ENCODE measurements at places on chromosomes 2 and 18.

DNA sequence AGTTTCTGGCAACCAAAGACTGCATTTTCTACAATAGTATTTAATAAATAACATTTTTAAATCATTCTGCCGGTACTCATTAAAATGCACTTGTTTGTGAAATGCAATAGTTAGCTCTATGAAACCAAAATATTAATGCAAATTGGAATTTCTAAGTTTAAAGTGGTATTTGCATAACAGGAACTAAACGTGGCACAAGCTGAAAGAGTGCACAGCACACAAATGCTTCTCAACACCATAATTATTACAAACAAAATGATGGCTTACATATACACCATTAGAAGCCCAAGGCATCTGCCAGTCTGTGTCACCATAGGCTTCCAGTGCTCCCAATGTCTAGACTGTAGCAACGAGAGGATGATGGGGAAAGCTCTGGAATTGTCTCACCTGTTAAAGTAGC lies 280.5 kb downstream of the TCF4 start:
- no peaks in the 10 kb centered on the region for H3K36me3 ChIP-seq
- no peaks in the 10 kb centered on the region for H3K4me1 ChIP-seq
- no peak for DNase-seq
- H3K4me3 ChIP-seq = no peak overlapping the region
- no peaks in the 10 kb centered on the region for H3K27me3 ChIP-seq

DNA sequence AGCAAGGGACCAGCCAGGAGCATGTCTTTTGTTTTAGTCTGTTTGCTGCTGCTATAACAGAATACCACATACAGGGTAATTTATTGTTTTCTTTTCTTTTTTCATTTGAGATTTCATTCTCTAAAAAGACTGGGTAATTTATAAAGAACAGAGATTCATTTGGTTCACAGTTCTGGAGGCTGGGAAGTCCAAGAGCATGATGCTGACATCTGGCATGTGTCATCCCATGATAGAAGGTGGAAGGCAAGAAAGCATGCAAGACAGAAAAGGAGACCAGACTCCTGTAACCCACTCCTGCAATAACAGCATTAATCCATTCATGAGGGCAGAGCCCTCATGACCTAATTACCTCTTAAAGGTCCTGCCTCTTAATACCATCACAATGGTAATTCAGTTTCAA lies 14.8 kb downstream of the SGO2 start:
- DNase-seq = no peak
- H3K27ac ChIP-seq = no peak overlapping the region
- H3K36me3 ChIP-seq = peaks cover 68% of the 10 kb centered on the region
- H3K4me3 ChIP-seq = no peak overlapping the region

- H3K36me3 ChIP-seq = peaks cover 1% of the 10 kb centered on the region
- H3K27me3 ChIP-seq = no peaks in the 10 kb centered on the region
Measured at GRCh38 chr2:42757981-42758740, 5.8 kb downstream of the OXER1 start.

DNA sequence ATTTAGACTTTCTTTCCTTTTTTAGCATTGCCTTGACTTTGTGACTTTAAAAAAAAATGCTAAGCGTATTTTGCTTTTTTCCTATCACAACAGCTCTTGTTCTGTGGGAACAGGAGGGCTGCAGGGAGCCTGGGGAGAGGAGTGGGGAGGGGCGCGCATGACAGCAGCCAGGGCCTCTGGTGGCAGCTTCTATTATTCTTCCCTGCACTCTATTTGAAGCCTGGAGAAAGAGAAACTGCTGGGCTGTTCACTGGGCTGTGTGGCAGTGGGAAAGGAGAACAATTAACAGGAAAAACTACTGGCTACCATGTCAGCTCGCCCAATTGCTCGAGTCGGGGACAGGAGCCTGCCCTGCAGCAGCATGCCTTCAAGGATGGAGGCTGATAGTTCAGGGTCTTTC lies 119.0 kb upstream of the ZBTB14 start:
- no peak overlapping the region for H3K4me3 ChIP-seq
- peaks cover 4% of the 10 kb centered on the region for H3K27me3 ChIP-seq
- DNase-seq = no peak
- H3K27ac ChIP-seq = no peak overlapping the region

- no peak overlapping the region for H3K27ac ChIP-seq
- H3K4me1 ChIP-seq = no peaks in the 10 kb centered on the region
- no peak for DNase-seq
- no peak overlapping the region for H3K4me3 ChIP-seq
Measured at GRCh38 chr2:62577994-62578781, 72.2 kb upstream of the TMEM17 start.

DNA sequence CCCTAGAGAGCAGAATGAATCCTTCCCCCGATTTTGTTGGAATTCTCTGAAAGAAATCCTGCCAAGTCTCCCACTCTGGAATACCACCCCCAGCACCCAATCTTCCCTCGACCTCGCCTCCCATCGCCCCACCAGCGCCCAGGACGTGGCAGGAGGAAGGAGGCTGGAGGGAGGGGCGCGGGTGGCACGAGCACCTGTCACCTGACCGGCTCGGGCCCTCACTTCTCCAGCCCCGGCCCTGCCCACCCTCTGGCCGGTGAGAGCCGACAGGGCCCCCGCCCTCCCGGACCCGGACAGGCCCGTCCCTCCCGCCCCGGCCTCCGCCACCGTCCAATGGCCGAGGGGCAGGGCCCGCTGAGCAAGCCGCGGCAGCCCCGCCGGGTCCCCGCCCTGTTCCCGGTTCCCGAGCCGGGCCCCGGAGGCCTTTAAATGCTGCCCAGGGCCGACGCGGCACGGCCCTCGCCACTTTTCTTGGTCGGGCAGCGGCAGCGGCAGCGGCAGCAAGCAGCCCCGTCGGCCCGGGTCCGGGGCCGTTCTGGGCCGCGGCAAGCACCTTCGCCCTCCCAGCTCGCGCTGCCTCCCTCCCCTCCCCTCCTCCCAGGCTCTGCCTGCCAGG lies at the start of gene LGALSL:
TSS of gene LGALSL (plus strand) at position 393 of the 616 bp plus-strand sequence. CDS start 384 bp downstream, outside the sequence.
- H3K27me3 ChIP-seq = peaks cover 20% of the 10 kb centered on the region
- no peaks in the 10 kb centered on the region for H3K36me3 ChIP-seq
- peak within 1 kb of the TSS; percentile 16 for H3K27ac ChIP-seq

DNA sequence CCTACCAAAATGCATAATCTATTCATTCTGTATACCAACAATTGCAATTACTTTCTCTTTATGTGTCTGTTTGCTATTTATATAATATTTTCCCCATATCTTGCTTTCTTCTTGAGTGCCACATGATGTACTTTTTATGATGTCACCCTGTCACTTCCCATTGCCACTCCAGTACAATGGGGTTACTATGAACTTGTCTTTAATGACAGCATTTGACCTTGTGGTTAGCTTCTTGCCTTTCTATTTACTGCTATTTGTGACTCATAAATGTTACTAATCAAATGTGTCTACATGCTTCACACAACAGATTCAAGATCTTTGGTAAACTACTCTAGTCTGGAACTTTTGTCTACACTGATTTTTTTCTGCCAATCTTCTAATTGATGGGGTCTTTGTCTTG lies 486.3 kb downstream of the NR4A2 start:
- no peak for DNase-seq
- no peaks in the 10 kb centered on the region for H3K36me3 ChIP-seq
- no peaks in the 10 kb centered on the region for H3K4me1 ChIP-seq
- no peak overlapping the region for H3K27ac ChIP-seq
- no peaks in the 10 kb centered on the region for H3K27me3 ChIP-seq

GRCh38 chr2:229431327-229431954 lies 160.4 kb upstream of the PID1 start:
- no peaks in the 10 kb centered on the region for H3K4me1 ChIP-seq
- no peaks in the 10 kb centered on the region for H3K36me3 ChIP-seq
- no peak overlapping the region for H3K4me3 ChIP-seq
- DNase-seq = no peak
- H3K27ac ChIP-seq = no peak overlapping the region

GRCh38 chr18:58886864-58887612 lies 22.4 kb downstream of the ZNF532 start:
- DNase-seq = no peak
- no peaks in the 10 kb centered on the region for H3K36me3 ChIP-seq
